ENCODE measurements at places on chromosomes 12 and 14.

DNA sequence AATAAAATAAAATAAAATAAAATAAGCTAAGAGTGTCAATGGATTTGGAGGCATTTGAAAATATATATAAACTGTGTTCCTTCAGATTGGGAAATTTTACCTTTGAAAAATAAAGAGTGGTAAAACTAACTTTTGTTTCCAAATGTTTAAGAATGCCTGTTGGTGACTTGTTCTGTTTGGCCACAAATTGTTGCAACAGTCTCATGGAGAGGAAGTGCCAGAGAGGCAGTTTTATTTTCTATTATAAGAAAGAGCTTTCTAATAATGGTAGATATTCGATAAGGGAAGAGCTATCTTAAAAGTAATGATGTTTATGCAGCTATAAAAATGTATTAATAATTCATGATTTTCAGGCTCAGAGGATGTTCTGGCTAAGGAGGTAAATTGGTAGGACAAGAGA, 68.8 kb upstream of the MDGA2 start:
- no peak for DNase-seq

DNA sequence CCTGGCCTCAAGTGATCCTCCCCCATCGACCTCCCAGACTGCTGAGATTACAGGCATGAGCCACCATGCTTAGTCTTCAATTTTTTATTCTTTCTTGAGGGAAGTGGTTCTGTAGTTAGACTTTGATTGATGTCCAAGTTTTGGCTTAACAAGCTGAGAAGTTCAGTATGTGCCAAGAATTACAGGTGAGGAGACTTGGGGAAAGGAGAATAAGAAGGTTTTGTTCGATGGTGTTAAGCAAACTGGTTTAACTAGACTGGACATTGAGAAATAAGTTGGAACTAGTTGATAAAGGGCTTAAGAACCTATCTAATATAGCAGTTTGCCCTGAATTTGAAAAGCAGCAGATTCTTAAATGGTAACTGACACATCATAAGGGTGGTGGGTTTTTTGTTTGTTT, 32.6 kb upstream of the PLEKHD1 start:
- DNase-seq = no peak

DNA sequence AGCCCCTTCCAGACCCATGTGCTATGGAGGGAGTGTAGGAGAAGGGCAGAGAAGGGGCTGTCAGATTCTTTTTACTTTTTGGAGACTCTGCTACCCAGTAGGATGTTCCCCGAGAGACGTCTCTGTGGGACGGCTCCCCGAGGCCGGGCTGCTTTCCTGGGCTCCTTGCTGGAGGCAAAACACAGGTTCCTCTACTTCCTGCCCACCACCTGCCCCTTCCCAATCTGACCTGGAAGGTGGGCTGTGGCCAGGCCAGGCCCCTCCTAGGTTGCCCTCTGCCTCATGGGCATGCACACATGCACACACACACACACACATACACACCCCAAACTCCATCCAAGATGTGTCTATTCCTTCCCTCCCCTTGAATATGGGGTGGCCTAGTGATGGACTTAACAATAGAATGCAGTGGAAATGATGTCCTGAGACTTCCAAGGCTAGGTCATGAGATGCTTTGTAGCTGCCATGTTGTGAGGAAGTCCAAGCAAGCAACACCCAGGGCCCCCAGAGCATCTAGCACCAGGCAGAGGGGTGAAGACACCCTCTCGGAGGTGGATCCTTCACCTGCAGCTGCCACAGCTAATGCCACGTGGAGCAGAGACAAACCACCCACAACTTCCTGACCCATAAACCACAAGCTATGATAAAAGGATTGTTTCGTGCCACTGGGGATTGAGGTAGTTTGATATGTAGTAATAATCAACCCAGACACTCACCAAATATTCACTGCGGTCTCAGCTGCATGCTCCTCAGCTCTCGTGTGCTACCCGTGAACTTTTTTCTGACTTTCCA, 1.6 kb upstream of the ASB2 start:
- peak; percentile 81 for DNase-seq

GRCh38 chr12:71441836-71442566, 2.4 kb downstream of the LGR5 start:
- DNase-seq = no peak

DNA sequence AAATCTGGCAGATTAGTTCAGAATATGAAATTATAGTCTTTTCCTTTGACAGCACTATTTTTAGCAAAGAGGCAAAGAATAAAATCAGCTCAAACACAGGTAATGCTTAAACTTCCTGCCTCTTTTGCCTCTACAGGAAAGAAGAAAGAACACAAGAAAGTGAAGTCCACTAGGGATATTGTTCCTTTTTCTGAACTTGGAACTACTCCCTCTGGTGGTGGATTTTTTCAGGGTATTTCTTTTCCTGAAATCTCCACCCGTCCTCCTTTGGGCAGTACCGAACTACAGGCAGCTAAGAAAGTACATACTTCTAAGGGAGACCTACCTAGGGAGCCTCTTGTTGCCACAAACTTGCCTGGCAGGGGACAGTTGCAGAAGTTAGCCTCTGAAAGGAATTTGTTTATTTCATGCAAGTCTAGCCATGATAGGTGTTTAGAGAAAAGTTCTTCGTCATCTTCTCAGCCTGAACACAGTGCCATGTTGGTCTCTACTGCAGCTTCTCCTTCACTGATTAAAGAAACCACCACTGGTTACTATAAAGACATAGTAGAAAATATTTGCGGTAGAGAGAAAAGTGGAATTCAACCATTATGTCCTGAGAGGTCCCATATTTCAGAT, 17.4 kb downstream of the TMPO start:
- no peak for DNase-seq

GRCh38 chr12:2893007-2893406, 2.3 kb downstream of the TULP3 start:
- no peak for DNase-seq

DNA sequence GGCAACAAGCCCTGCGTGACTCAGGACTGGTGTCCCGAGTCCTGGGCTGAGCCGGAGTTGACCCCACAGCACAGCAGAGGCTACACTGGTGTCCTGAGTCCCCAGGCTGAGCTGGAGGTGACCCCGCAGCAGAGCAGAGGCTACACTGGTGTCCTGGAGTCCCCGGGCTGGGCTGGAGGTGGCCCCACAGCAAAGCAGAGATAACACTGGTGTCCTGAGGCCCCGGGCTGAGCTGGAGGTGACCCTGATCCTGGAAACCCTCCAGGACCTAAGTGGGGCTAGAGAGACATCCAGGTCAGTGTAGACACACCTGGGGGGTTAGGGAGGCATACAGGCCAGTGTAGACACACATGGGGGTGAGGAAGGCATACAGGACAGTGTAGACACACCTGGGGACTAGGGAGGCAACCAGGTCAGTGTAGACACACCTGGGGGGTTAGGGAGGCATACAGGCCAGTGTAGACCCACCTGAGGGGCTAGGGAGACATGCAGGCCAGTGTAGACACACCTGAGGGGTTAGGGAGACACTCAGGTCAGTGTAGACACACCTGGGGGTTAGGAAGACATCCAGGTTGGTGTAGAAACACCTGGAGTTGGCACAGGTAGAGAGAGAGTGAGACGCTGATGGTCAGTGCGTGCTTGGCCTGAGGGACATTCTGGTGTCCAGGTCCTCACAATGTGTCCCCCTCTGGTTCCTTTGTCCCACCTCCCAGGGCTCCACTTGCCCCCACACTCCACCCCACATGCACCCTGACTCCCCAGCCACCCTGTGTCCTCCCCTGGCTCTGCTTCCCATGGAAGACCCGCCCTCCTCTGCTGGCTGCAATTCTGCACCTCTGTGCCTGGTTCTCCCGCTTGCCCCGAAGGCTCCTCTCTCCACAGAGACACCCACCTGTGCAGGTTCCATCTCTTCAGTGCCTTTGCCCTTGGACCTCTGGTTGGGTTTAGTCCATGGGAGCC, 321.6 kb upstream of the SFSWAP start:
- no peak for DNase-seq

DNA sequence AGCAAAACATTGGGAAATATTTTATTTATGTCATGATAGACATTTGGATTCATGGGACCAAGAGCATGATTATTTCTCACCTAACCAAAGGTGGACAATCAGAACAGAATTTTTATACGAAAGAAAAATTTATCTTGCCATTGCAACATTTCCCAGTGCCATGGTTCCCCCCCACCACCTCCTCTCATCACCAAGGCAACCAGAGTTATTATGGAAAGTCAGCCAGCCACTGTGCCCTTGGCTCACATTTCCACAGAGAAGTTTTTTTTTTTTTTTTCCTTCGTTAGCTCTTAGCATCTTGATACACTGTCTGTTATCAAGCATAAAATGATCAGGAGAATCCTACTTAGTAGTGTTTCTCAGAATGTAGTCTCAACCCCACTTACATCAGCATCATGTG, 176.4 kb upstream of the TMTC1 start:
- DNase-seq = no peak

DNA sequence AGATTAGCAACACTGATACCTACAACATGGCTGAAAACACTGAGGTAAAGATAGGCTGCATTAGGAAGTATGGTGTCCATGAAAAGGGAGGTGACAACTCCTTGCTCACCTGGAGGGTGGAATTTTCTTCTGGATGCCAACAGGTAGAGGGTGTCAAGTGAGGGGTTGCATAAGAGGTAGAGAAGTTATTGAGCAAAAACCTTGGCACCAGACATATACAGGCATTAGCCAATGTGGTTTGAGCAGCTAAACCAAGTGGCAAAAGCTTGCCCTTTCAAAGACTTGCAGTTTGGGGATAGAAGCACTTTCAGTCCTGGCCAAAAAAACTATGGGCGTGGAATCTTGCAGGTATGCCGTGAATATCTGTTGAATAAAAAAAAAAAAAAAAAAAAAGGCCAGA, 3.8 kb downstream of the RITA1 start:
- DNase-seq = no peak

DNA sequence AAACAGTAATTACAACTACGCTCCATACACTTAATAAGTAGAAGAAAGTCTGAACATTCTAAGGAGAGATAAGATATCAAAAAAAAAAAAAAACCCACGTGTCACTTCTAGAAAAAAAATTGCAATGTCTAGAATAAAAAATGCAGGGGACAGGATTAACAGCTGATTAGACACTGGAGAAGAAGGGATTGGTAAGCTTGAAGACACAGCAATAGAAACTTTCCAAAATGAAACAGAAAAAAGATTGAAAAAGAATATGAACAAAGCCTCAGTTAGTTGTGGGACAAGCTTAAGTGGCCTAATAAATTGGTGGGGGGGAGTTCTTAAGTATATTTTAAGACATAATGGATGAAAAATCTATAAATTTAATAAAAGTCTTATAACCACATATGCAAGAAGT, 105.5 kb downstream of the PTPRR start:
- no peak for DNase-seq

- DNase-seq = no peak
Observed at GRCh38 chr12:46841891-46842290, 16.1 kb upstream of the SLC38A4 start.

DNA sequence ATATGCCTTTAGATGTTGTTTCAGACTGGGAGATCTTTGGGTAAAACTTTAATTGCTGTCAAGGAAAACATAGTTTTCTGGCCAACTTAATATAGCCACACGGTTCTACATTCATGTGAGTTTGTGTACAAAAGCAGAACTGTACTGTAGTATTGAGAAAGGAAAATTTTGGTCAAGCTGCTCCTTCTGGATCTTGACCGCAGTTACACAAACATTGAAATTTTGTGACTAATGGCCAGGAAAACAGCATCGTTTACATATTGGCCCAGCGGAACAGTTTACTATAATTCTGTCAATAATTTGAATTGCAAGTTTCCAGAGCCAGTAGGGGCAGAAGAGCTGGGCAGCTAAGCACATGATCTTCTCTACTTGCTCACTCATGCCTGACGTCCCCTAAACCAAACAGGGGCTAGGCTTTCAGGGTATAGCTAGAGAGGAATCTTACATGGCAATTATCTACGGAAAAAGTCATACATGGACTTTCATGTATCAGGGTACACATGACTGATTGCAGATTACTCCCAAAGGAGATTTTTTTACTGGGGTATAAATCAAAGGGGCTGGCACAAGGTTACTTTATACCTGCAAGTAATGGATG, 11.4 kb upstream of the ART4 start:
- no peak for DNase-seq

- DNase-seq = no peak
Observed at GRCh38 chr12:121788176-121788818, 5.2 kb downstream of the RHOF start.

GRCh38 chr12:52523824-52524223, 3.6 kb upstream of the KRT5 start:
- DNase-seq = no peak

GRCh38 chr12:52534482-52534881, 14.3 kb upstream of the KRT5 start:
- no peak for DNase-seq

DNA sequence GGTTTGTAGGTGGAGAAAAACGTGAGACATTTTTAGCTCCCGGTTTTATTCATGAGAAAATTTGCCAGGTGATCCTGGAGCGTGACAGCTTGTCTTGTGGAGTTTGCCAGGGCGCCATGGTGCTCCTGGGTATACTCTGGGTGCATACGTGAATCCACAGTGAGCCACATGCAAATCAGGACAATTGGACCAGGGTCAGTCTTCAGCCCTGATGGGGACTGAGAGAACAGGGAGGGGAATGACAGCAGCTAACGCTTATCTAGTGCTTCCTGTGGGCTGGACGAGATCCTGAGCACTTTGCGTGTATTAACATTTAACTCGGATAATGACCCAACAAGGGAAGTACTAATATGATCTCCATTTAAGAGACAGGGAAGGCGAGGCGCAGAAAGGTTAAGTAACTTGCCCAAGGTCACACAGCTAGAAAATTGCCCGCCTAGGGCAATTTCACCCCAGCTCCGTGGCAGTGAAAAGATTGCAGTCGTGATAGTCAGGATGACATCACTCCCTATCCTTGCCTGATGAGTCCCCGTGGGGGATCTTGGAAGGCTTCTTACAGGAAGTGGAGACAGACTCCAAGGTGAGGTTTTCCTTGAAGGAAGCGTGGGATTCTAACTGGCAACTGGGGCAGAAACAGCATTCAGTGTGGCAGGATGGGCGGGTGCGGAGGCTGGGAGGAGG, 118.4 kb upstream of the NCOR2 start:
- no peak for DNase-seq

DNA sequence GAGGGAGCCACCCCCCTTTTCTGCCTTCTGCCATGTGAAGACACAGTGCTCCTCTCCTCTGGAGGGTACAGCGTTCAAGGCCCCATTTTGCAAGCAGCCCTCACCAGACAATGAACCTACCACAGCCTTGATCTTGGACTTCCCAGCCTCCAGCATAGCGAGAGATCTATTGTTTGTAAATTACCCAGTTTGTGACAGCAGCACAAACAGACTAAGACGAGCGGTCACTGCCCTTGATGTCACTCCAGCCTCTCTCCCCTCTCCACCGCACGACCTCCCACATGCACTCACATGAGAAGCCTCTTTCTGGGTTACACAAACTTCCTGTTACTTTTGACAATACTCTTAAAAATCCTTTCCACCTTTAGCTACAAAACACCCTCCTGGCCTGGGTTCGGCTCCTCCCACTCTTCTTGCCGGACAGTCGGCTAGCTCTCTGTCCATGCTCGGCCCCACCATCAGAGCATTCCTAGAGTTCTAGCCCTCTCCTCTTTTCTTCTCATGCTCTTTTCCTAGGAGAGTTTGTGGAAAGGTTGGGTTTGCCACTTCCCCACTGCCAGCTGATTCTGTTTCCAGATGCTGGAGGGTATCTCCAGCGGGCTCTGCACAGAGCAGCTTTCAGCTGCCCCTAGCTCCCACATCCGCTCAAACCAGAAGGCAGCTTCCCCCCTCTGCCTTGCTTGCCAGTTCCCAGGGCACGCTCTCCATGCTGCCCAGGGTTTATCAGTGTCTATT, 124.3 kb downstream of the FOXN3 start:
- DNase-seq = no peak

Measured in stimulated activated effector memory CD8-positive, alpha-beta T cell treated with anti-CD3 and anti-CD28 coated beads, Interleukin-12 subunit alpha, Interleukin-12 subunit beta, amount 100 ng/mL, for 72 hours (primary cell).